Stimulated activated CD8-positive, alpha-beta memory T cell treated with anti-CD3 and anti-CD28 coated beads, Interleukin-7, amount 100 ng/mL, for 24 hours (primary cell): ENCODE measurements at places on chromosomes 3 and 15.
A peak's percentile ranks its signal among the peaks of the same experiment; 100 is the strongest.

DNA sequence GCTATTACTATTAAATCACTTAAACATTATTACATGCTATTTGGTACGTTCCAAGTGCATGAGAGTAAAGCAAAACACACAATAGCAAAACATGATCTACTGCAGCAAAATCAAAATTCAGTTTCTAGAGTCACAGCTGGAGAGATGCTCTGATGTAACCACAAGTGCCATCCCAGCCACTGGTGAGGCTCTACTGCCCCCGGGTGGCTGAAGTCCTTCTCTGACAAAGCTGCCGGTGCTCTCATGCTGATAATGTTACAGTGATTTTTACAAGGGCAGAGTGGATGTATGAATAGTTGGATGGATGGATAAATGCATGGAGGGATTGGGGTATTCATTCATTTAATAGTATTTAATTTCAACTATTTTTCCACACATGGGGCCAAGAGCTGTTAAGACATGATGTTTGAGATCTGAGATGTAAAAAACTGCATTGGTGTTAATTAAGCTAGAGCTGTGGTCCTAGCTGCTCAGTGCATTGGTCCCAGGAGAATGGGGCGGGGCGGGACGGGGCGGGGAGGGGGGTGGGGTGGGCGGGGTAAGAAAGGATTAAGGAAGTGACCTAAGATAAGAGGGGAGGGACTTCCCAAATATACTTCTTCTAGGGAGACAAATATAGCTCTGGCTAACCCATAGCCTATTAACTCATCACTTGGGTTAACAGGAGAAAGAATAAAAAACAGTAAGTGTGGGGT lies 5.3 kb upstream of the SPESP1 start:
- peak; percentile 16 for DNase-seq

- DNase-seq, result no peak
These were observed 1.1 kb upstream of the MGLL start for GRCh38 chr3:127823426-127823857.

DNA sequence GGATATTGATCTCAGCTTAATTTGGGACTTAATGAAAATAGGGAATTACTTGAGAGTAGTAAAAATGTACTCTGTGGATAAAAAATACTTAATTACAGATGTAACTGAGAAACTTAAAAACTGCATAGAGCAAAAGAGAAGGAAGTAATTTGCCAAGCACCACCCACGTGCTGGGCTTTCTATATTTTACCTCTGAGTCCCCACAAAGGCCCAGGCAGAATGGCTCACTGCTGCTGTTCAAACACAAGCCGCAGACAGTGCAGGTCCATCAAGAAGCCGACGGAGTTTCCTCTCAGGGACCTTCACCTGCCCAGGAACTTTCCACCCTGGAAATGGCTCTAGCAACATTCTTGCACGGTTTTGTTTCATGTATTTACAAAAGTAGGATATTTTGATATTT lies 77.2 kb upstream of the TRPM1 start:
- DNase-seq, result no peak

DNA sequence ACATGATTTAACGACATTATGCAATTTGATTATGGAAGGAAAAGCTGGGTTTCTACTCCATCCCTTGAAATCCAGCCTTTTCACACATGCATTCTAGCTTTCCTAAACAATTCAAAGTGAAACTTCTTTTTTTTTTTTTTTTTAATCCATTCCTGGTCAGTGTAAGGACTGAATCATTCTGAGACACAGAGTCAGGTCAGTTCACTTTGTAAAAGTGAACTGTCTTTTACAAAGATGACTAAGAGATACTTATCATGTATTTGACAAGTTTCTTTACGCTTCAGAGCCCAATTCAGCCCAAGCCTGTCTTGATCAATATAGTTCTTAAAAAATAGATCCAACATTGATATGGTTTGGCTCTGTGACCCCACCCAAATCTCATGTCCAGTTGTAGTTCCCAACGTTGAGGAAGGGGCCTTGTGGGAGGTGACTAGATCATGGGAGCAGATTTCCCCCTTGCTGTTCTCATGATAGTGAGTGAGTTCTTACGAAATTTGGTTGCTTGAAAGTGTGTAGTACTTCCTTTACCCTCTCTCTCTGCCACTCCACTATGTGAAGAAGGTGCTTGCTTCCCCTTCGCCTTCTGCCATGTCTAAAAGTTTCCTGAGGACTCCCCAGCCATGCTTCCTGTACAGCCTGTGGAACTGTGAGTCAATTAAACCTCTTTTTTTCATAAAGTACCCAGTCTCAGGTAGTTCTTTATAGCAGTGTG lies 345.6 kb upstream of the THBS1 start:
- no peak for DNase-seq

DNA sequence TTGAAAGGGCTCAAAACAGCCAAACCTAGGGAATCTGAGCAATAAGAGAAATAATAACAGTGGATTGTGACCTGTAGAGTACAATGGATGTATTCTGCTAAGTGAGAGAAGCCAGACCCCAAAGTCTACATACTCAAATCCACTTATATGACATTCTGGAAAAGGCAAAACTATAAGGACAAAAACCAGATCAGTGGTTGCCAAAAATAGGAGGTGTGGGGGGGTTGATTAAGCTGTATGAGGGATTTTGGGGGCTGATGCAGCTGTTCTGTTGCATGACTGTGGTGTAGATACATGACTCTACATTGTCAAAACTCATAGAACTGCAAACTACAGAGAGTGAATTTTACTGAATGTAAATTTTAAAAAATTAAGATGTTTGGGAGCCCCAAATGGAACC lies 20.1 kb upstream of the CGNL1 start:
- DNase-seq, result no peak

DNA sequence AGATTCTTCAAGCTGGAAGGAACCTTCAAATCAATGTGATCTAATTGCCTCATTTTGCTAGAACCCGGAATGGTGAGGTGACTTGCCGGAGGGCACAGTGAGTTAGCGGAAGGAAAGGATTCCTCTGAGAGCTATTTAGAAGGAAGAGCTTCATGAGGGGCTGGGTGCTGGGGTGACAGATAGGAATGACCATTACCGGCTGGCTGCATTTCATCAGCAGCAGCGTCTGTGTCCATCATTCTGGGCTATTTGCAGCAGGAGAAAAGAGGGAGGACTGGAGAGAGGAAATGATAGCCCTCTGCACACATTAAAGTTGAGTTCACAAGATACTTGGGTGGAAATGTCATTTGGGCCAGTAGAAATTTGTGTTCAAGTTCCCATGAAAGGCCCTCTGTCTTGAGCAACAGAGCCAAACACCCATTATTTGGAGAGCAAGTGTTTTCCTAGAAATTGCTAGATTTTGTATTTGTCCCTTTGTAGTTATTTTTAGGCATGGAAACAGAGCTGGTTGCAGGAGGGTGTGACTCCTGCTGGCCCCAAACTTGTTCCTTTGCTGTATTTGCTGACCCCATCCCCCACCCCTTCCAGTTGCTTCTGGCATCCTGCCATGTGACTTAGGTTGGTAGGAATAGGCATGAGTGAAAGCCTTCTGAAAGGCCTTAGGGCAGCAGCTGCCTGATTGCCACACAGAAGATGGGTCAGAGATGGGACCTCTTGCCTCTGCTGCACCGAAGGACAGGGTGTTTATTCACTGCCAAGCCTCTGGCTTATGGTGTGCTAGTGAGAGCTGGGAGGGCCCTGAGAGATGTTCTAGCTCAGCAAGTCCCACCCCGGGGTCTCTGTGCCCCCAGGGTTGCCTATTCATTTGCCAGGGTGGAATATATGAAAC lies 87.5 kb upstream of the PLXNA1 start:
- DNase-seq, result no peak
